Ecto neural progenitor cell (in vitro differentiated cells): ENCODE measurements at places on chromosomes 2 and 18.

DNA sequence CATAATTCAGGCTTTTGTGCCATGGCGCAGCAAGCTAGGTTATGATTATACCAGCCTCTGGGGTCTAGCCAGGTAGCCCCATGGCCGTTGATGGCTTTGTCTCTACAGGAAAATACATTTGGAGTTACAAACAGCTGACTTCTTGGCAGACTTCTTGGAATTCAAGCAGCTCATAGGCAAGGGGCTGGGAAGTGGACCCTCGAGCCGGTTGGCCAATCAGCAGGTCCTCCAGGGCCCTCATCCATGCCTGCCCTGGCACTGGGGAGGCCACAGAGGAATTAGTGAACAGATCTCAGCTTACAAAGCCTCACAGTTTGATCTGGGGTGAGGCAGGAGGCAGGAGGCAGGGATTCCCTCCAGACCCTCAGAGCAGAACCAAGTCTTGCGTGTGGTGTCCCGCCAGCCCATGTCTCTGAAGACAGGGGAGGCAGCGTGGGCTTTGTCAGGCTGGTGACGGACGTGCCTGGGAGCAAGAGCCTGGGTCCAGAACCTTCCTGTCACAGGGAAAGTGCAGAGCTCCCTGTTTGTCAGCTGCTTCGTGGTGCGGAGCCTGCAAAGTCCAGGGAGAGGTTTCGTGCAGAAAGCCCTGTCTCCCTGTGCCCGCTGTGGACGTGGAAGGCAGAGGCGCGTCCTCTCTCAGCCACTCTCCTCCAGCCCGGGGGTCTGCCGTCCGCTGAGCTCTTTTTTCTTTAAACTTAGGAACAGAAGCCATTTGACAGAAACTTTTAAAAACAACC lies 131.7 kb downstream of the KLHL29 start:
- no peak for DNase-seq

GRCh38 chr18:24333084-24333483 lies 64.5 kb downstream of the OSBPL1A start:
- DNase-seq = no peak

GRCh38 chr2:203650860-203651613 lies 55.4 kb upstream of the CD28 start:
- DNase-seq = no peak

DNA sequence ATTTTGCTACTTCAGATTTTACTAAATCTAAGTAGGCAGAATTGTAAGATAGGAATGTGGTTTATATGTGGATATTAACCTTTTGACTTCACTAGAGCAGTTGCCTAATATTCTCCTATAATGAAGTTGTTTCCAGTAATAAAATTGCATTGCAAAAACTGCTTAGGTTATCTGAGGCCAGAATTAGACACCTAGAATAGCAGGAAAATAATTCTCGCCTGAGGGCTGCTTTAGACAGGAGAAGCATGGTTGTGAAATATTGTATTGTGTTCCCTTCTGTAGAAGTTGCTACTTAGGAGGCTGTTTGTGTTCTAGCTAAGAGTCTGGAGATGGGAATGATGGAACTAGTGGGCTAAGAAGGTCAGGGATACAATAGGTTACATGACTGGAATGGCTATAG lies 146.3 kb downstream of the PLCL1 start:
- no peak for DNase-seq

GRCh38 chr2:23283653-23284052 lies 101.3 kb upstream of the KLHL29 start:
- no peak for DNase-seq

DNA sequence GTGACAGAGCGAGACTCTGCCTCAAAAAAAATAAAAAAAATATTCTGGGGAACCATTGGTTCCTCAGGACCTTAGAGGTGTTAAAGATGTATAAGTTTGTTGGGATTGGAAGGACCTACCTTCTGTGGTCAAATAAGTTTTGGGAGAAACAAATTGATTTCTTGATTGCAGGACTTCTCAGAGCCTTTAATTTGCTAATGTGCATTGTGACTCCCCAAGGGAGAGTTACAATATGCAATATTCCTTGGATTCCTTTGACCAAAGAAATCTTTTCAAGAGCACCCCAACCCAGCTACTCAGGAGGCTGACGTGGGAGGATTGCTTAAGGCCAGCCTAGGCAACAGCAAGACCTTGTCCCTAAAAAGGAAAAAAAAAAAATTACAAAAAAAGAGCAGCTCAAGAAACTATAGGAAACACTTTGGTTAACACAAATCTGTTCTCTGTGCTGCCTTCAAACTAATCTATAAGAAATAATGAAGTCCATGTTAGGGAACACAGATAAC lies 6.5 kb downstream of the NAGK start:
- no peak for DNase-seq

DNA sequence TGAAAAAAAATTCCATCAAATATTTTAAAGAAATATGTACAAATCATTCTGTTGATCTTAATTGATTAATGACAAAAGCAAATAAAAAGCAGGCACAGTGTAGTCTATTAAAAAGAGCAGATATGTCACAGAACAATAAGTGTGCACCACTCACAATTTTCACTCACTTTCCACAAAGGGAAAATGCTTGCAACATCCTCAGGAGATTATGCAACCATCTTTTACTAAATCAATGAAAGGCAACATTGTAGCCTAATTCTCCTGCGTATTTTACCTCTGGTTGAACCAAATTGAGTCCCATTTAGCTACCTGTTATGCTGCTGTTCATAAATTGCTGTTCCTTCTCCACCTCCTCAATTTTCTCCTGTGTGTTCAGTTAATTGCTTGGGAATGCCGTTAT lies 1346.8 kb upstream of the PIK3C3 start:
- no peak for DNase-seq

DNA sequence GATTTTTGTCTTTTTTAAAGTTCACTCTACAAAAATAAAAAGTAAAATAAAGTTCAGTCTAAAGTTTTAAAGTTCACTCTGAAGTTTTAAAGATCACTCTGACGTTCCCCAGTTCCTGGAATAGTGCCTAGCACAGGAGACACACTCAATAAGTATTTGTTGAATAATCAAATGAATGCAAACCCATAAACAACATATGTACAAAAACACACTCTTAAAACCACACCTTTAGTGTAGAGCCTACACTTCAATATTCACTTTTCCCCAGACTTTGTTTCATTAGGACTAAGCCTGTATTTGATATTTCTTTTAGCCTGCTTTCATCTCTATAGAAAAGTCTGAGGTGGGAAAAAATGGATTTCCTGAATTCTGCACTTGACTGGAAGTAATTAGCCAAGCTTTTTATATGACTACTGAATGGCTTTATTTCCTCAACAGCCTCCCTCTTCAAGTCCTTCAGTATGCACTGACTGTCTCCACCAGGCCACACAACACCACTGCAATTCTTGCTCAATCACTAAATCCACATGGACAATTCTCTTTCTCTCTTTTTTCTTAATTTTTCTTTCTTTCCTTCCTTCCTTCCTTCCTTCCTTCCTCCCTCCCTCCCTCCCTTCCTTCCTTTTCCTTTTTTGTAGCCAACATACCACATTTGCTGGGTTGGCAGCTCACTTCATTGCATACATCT lies 104.6 kb downstream of the SS18 start:
- DNase-seq = no peak

- no peak for DNase-seq
Observed at GRCh38 chr2:203688798-203689197, 17.6 kb upstream of the CD28 start.

GRCh38 chr2:47664817-47665216 lies 118.1 kb upstream of the MSH6 start:
- no peak for DNase-seq

GRCh38 chr2:79593237-79593867 lies 80.5 kb downstream of the CTNNA2 start:
- no peak for DNase-seq

DNA sequence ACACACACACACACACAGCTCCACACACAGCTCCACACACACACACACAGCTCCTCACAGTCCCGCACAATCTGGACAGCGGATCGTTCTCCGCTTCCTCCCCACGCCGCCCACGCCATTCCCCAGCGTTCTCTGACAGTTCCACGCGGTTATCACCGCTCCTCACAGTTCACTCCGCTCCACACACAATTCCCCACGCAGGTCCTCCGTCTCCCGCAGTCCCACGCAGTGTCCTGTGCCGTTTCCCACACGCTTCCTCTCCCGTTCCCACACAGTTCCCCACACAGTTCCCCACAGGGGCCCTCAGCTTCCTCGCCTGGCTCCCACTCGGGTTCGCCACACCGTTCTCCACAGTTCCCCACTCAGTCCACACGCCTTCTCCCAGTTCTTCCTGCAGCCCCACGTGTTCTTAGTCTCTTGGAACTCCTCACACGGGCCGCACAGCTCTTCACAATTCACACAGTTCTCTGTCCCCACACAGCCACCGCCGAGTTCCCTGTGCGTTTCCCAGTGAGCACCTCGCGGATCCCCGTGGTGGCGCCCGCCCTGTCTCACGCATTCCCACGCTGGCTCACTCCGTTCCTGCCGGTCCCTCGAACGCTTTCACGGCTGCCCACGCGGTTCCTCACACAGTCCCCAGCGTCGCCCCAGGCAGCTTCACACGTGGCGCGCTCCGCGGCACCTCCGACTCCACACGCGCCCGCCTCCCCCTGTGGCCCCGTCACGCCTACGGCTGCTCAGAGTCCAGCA lies 38.4 kb downstream of the KIF1A start:
- DNase-seq = no peak

DNA sequence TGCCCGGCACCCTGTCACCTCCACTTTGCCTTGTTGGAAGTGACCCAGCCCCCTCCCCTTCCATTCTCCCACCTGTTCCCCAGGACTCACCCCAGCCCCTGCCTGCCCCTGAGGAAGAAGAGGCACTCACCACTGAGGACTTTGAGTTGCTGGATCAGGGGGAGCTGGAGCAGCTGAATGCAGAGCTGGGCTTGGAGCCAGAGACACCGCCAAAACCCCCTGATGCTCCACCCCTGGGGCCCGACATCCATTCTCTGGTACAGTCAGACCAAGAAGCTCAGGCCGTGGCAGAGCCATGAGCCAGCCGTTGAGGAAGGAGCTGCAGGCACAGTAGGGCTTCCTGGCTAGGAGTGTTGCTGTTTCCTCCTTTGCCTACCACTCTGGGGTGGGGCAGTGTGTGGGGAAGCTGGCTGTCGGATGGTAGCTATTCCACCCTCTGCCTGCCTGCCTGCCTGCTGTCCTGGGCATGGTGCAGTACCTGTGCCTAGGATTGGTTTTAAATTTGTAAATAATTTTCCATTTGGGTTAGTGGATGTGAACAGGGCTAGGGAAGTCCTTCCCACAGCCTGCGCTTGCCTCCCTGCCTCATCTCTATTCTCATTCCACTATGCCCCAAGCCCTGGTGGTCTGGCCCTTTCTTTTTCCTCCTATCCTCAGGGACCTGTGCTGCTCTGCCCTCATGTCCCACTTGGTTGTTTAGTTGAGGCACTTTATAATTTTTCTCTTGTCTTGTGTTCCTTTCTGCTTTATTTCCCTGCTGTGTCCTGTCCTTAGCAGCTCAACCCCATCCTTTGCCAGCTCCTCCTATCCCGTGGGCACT lies 4.5 kb downstream of the RETREG2 start:
- DNase-seq = no peak
